ENCODE measurements at places on chromosomes 11 and 22.

DNA sequence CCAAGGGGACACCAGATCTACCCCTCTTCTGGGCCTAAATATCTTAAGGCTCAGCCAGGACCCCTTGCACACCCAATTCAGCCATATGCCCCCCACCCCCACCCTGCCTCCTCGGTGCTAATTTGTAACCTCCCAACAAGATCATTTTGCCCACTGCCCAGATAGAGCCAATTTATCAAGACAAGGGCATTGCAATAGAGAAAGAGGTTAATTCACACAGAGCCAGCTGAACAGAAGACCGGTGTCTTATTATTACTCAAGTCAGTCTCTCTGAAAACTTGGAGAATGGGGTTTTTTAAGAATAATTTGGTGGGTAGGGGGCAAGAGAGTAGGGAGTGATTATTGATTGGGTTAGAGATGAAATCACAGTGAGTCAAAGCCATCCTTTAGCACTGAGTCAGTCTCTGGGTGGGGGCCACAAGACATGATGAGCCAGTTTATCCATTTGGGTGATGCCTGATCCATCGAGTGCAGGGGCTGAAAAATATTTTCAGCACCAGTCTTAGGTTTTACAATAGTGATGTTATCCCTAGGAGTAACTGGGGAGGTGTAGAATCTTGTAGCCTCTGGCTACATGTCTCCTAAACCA lies 9.9 kb upstream of the CAPN5 start:
- DNase-seq: no peak

GRCh38 chr11:101516546-101516945 lies 67.3 kb downstream of the TRPC6 start:
- DNase-seq: no peak

GRCh38 chr11:84560206-84560605 lies 1066.9 kb downstream of the DLG2 start:
- DNase-seq: no peak

- DNase-seq: peak; percentile 33
These were observed 12.1 kb downstream of the PLAAT5 start for GRCh38 chr11:63478896-63479295.

- DNase-seq: no peak
These were observed at the start of gene OR4D10 for GRCh38 chr11:59473015-59473414. OR4D10 (plus strand) TSS chr11:59473315; CDS start chr11:59477430, 4,115 bp downstream.

DNA sequence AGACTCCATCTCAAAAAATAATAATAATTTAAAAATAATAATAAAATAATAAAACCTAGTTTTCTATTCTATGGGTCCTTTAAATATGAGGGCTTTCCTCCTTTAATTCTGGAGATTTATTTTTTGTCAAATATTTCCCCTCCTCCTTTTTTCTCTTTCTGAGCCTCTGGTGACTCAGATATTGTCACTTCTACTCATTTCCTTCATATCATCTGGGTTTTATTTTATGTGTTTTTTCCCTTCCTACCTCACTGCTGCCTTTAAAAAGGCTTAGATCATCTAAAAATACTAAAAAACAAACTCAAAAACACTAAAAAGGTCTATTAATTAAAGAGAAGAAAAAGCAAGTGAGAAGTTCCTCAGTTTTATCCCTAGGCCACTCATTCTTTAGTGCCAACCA lies 138.9 kb downstream of the SPON1 start:
- DNase-seq: no peak

DNA sequence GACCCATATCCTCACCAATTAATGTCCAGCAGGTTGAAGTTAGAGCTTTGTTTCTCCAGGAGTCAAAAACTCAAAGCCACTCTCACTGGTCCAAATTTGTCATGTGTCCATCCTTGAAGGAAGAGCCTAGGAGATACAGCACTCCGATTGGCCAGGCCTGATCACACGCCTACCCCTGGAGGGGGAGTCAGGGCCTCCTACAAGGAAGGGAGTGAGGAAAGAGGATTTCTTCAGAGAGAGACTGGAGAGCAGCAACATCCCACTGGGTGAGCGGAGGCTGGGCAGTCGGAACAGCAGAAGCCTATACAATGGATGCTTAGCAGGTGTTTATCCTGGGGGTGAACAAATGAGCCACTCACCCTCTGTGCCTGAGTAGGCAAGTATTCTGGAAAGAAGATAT lies 113.9 kb downstream of the TRIM29 start:
- no peak for DNase-seq
